ENCODE measurements at places on chromosomes 12 and 14.

GRCh38 chr12:66240096-66240820, 51.2 kb downstream of the IRAK3 start:
- no peak for DNase-seq

GRCh38 chr12:25433581-25434325, 119.3 kb downstream of the LMNTD1 start:
- no peak for DNase-seq

DNA sequence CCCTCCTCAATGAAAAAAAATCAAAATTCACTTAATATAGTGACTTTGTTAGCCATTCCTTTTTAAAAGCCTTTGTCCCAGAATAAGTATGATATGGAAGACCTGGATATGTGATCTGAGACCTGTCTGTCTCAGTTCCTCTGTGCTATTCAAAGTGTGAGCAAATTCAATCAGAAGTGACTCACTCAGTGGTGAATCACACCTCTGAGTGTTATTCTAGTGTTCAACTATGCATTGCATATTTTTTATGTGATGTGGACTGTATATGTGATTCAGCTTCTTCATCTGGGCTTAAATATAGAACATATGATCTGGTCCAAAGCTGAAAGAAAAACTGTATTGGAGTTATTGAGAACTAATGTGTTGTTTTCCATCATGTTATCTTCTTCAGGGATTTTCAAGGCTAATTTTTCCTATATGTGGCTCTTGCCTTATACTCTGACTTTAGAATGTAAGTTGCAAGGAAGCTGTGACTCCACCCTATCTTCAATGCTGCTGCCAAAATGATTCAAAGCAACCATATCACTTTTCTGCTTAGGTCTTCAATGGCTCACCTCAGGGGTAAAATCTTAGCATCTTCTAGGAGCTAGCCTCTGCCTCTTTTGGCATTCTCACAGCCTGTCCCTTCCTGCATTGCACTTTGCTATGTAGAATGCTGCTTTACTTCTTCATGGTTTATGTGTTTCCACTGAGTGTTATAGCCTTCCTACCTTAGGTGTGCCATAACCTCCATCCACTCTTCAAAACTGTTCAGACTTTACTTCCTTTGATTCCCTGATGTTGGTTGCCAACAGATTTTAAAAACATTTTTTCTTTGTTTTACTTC, 169.8 kb downstream of the OTOGL start:
- no peak for DNase-seq

- no peak for DNase-seq
These were observed 24.8 kb upstream of the CAPRIN2 start for GRCh38 chr12:30779578-30779977.

- DNase-seq: no peak
These were observed 91.5 kb downstream of the ARF6 start for GRCh38 chr14:49984424-49984823.

DNA sequence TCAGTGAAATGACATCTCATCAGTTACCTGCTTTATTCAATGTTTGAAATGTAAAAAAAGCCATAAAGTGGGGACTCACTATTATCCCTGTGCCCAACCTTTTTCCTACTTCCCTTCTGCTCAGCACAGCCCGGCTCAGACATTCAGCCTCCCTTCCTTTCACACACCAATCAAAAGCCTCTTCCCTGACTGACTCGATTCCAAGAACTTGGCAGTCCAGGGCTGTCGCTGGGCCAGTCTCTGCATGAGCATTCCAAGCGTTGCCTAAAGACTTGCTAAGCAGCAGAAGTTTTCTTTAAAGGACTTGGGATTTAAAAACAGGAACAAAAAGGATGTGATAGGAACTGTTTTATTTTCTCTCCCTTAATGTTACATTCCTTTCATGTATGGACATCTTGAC, 22.7 kb downstream of the ITPR2 start:
- DNase-seq: no peak

DNA sequence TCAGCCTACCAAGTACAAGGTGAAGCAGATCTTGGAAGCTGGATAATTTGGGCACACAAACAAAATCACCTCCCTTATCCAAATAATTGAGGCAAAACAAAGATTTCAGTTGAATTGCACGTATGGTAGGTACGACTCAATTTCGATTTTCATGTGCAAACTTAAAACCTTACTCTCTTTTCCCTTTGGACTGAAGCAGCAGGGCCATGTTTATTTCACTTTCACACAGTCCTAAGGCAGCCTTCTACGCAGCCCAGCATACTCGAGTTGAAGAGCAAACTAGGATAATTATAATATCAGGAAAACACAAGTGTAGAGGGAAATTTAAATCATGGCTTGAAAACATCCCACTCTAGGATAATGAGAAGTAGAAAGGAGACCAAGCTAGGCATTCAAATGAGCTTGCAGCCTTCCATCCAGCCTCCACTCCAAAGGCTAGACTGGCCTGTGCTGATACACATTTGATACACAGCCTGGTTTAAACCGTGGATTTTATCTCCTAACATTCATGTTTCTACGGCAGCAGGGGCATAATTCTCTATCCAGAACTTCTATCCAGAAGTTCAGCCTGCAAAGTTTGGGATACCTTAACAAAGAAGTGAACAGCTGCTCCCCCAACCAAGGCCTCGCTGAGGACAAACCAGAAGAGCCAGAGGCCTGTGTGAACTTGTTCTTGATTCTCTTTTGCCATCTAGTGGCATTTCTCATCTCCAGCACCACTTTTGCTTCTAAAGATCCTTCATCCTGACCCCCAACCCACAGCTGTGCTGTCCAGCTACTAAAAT, 2.4 kb upstream of the RNASE7 start:
- peak; percentile 75 for DNase-seq

DNA sequence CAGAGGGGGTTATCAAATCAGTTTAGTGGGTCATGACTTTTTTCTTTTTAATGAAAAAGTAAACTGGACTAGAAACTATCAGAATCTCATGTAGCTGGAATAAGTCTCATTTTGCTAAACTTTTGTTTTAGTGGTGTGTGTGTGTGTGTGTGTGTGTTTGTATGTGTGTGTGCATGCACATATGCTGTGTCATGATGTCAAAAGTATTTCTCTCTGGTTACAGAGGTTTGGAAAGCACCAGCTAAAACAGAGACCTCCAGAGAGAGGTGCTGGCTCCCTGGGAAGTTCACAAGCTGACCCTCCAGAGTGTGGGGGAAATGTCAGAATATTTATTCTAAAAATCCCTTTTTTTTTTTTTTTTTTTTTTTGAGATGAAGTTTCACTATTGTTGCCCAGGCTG, 114.7 kb downstream of the LGMN start:
- no peak for DNase-seq

Data from H7 (cell line).